CD4-positive, alpha-beta T cell treated with Interleukin-21 for 1 hour (primary cell): ENCODE measurements at places on chromosomes 13 and 19.

DNA sequence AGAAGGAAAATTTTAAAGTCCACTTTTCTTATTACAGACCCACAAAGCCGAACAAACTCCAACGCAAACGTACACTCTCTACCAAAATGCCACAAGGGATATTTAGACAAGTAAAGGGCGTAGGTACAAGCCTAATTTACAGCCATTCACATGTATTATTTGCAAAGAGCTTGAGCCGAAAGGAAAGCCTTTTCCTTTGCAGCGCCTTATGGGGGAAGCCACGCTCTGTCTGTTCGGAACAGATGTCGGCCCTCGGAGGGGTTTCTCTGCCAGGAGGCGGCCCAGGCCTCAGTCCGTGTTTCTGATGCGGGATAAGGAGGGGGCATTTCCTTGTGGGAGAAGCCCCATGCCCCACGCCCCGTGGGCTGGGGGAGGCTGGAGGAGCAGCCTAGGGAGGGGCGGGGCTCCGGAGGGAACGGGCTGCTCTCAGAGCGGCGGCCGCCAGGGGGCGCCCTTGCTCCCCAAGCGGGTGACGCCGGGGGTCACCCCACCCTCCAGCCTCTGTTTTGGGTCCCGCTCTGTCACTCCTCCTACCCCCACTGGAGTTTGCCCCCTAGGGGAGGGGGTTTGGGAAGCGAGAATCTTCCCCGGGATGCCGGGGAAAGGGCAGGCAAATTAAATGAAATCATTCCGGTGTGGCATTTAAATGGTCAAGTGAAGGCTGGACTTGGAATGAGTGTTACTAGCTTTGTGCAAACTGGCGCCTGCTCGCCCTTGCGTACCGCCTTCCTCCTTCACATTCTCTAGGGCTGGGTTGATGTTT, 2.9 kb downstream of the HTR2A start:
- DNase-seq: peak; percentile 40

GRCh38 chr19:6022570-6023064, 44.7 kb upstream of the RANBP3 start:
- no peak for DNase-seq

- DNase-seq: peak; percentile 24
Observed at GRCh38 chr19:22783651-22784410, at the start of gene ZNF99. TSS of gene ZNF99 (minus strand) at chr19:22784151. CDS start at chr19:22784016, 135 bp downstream.

GRCh38 chr19:29293292-29293691, 80.3 kb upstream of the UQCRFS1 start:
- DNase-seq: no peak

- peak; percentile 31 for DNase-seq
Observed at GRCh38 chr13:23321535-23322241, 111.8 kb downstream of the SACS start.

GRCh38 chr13:30479154-30479882, 13.6 kb upstream of the HMGB1 start:
- no peak for DNase-seq

DNA sequence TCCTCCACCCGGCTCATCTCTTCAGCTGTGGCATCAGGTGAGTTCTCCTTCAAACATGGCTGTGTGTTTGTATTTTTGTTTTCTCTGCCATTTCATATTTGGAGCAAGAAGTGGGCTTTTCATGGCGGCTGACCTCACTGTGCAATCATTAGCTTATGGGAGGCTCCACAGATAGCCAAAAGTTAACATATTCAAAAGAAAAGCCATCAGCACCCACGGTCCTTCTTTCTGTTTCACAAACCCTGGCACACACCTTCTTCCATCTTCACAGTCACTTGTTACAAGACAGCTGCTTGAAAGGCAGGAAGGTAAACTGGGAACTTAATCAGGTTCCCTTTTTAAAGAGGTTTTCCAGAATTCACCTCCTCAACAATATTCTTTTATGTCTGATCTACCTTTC, 69.3 kb upstream of the ATP12A start:
- DNase-seq: no peak

DNA sequence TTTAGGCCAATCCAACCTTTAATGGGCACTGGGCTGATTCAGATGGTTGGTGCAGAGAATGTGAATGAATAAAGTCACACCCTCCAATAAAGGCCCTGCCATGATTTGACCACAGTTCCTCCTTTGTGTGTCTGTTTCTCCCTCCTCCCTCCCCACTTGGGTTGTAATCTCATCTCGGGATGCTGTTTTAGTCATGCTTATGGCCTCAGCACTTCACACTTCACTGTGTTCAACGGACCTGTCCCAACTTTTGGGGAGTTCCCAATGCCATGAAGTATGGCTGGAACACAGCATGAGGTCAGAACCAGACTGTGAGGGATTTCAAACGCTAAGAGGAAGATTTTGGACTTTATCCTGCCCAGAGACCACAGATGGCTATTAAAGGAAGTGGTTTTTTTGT, 5.6 kb upstream of the RAB8A start:
- no peak for DNase-seq

DNA sequence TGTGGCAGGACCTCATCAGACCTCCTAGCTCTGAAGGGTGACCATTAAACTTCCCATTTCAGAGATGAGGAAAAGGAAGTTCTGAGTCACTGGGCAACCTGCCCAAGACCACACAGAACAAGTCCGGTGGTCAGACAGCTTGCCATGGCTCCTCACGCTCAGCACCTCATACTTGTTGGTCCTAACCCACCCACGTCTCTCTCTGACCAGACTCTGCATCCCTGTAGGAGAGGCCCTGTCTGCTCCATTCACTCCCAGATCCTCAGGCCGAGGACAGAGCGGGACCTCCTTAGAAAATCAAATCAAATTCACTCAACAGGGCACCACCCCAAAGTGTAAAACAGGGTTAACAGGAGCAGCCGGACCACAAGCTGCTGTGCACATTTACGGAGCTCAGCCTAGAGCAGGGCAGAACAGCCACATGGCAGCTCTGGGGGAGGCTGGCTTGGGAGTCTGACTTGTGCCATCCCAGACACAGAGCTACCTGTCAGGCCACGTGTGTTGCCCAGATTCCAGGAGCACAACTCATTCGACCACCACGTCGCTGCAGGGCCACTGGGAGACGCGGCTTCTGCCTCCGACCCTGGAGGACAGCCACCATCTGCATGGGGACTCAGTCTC, 1.7 kb downstream of the MIER2 start:
- no peak for DNase-seq

DNA sequence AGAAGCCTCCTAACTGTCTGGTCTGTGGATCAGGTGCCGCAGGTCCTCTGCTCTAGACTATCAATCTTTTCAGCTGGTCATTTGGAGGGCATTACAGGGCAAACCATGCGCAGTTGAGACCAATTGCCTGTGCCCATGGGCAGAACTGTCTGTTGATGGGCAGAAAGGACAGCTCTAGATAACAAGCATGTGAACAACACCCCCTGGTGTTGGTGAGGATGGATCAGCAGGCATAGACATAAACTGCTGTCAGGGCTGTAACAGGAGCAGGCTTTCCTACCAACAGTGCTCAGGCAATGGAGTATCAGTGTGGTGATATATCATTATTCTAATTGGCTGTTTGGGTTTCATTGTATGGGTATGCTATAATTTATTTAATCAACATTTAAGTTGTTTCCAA, 104.7 kb upstream of the KL start:
- peak; percentile 17 for DNase-seq

- DNase-seq: no peak
Observed at GRCh38 chr19:48946463-48947257, 8.0 kb upstream of the BAX start.

- DNase-seq: no peak
Observed at GRCh38 chr13:37390735-37391134, 207.8 kb downstream of the POSTN start.

DNA sequence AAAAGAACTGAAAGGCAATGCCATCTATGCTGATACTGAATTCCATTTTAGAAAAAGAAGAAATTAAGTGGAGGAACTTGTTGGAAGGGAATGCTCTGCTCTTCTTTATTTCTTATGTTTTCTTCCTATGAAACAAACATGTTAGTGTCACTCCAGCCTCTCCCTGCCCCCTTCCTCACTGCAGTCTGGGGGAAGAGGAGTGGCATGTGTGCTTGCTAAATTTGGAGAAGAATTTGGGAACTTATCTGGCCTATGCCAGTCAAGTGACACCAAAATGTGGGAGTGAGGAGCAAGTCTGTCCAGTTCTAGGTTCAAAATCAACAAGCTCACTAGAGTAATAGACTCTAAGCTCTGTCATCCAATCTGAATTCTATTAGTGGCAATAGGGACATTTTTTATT, 214.6 kb downstream of the RBM26 start:
- DNase-seq: no peak

DNA sequence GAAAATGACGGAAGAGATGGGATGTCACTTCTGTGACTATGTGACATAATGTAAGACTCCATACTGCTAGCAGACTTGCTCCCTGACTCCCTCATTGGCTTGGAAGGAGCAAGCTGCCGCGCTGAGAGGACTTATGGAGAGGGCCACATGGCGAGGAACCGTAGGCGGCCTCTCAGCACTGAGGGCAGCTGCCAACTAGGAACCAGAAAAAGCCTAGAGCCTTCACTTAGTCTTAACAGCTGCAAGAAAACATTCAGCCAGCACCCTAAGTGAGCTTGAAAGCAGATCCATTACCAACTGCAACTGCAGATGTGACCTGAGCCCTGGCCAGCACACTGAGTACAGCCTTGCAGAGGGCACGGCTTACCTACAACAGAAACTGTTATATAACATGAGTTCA, 33.9 kb downstream of the USP12 start:
- DNase-seq: no peak

- no peak for DNase-seq
Observed at GRCh38 chr13:91196958-91197357, 150.5 kb upstream of the MIR17HG start.

DNA sequence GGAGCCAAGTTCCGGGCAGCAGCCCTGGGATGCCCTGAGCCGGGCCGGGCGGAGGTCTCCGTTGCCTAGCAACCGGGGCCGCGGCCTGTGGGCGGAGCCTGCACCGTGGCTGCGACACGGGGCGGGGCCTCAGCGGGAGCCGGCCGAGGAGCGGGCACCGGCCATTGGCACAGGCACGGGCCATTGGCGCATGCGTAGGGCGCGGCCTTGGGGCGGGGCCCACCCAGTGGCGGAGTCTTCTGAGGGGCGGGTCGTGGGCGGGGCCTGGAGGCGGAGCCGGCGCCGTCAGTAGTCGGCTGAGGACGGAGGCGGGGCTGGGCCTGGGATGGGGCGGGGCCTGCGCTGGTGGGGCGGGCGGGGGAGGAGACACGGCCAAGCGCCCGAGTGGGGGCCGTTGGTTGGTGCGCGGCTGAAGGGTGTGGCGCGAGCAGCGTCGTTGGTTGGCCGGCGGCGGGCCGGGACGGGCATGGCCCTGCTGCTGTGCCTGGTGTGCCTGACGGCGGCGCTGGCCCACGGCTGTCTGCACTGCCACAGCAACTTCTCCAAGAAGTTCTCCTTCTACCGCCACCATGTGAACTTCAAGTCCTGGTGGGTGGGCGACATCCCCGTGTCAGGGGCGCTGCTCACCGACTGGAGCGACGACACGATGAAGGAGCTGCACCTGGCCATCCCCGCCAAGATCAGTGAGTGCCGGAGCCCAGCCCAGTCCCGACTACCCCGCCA, at the start of gene IZUMO4:
Gene IZUMO4, plus strand, starts transcription at position 436 of the 723 bp plus-strand sequence. Its CDS starts 31 bp downstream, at position 467.
- DNase-seq: peak; percentile 99

- no peak for DNase-seq
Observed at GRCh38 chr13:90622541-90622940, 724.9 kb upstream of the MIR17HG start.

DNA sequence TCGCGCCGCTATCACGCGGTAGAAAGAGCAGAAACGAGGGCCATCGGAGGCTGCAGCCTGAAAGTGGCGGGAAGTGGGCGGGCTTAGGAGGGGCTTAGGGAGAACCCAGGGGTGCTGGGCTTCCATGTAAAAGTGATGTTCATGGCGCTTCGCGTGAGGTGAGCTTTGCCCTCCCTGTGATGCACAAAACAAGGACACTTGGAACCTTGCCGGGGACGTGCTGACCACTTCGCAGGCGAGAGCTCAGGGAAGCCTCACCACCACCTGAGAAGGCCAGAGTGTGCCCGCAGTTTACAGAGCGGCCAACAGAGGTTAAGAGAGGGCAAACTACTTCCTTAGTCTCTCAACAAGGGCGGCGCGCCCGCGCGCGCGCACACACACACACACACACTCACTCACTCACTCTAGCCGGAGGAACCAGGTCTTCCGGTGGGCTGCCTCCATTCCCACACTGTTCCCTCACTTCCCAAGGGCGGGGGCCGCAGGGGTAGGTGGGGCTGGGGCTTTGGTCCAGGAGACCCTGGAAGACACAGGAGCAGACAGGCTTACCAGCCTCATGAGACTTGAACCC, 651 bp downstream of the GAPDHS start:
- peak; percentile 52 for DNase-seq

- DNase-seq: no peak
Observed at GRCh38 chr13:40381935-40382764, 284.3 kb downstream of the FOXO1 start.

DNA sequence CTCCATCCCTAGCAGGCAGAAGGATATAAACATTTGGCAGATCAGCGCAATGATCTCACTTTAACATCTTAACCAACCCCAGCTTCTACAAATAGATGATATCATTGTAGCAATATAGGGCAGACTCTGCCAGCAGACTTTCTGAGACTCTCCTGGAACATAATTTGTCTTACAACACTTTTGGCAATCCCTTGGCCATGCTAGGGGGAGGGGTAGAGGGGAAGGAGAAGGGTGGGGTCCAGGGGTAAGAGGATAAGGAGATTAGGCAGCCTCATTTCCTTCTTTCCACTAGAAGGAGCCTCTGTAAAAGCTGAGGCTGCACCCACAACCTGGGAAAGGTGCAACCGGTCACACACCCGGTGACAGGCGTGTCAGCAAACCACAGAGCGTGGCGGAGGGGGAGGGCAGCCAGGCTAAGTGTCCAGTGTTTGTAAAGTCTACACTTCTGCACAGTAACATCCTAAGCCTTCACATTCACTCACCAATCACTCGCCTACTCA, 8.7 kb upstream of the UBAC2 start:
- no peak for DNase-seq

- DNase-seq: no peak
Observed at GRCh38 chr13:73288596-73288995, 229.8 kb downstream of the KLF5 start.

- DNase-seq: no peak
Observed at GRCh38 chr13:70080012-70080411, 27.6 kb upstream of the ATXN8OS start.

DNA sequence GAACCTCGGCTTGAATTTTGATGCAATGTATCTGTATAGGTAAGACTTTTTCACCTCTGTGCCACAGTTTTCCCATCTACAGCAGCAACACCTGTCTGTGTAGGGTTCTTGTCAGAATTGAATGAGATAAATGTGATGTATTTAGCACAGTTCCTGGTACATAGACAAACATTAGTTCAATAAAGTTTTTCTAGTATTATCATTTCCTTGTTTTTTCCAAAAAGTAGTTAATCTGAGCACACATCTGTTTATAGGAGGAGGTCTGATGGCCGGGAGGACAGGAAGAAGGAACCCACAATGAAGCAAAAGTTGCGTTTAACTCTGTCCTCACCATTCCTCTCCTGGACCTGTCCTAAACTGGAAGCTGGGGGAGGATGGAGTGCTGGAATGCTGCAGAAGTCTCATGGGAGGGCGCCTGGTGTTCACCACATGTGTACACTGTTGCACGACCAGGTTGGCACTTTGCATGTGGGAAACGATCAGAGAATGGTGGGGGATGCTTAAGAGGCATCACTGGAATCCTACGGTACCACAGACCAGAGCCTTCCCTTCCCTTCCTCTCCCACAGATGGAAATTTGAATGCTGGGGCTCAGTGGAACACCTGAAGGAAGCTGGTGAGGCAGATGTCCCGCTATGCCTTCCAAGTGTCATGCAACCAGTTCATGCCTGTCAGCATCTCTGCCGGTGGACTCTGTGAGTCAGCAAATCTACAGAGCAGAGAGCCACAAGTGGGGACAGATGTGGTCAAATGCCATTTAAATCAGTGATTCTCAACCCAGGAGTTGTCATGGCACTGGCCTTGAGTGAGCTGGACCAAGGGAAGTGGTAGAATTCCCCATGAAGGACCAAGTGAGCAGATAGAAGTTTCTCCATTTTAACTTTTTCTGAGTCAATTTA, 315.6 kb downstream of the DLEU7 start:
- no peak for DNase-seq
